ENCODE measurements at places on chromosomes 11 and 22. TPM values are rescaled to one million over a fixed set of nuclear protein-coding genes. Genes with fewer than 3 reads are reported as not detected.
A peak's percentile ranks its signal among the peaks of the same experiment; 100 is the strongest.

The DKK3 gene
- 78.5 TPM for total RNA-seq

The EIF3F gene
- 432 TPM for total RNA-seq

The PKDREJ gene
- total RNA-seq = 0.15 TPM

The NFRKB gene
- 57.1 TPM for total RNA-seq

The ACR gene
- 0.97 TPM for total RNA-seq

The TRIM29 gene
- 1,263 TPM for total RNA-seq

The OR52N4 gene
- total RNA-seq = not detected

The ZBED4 gene
- 11.6 TPM for total RNA-seq

The ZBTB16 gene
- total RNA-seq = 369 TPM

The GPR83 gene
- 0.29 TPM for total RNA-seq

The CSNK2A3 gene
- 0.97 TPM for total RNA-seq

The APOL1 gene
- total RNA-seq = 0.46 TPM

The TIGD3 gene
- total RNA-seq = 0.20 TPM

The TBX1 gene
- 4.6 TPM for total RNA-seq

The POU2F3 gene
- total RNA-seq = 112 TPM

DNA sequence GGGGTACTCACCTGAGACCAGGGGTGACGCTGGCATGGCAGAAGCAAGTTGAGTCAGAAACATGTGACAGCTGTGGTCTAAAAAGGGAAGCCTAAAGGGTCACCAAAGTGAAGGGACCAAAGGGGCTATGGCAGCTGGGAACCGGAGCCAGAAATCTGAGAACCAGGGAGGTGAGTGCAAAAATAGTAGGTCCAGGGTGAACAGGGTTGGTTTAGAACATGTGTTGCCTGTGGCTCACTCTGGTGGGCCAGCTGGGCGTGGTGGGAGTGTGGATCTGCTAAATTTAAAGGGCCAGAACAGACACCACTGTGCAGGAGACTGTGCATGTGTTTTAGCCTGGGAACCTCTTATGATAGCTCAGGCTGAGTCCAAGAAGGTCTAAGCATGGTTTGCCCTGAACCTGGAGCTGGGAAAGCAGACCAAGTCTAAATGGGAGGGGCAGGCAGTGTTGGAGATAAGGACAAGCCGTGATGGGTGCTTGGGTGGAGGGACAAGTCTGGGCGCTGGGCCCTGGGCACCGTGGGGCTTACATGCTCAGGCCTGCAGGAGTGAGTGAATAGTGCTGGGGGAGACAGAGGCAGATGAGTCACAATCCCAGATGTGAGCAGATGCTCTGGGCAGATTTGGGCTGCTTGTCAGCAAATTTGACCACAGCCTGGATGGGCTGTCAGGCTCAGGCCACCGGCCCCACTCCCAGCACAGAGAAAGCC, 41.4 kb upstream of the ZBED5 start:
- peak; percentile 94 for DNase-seq

DNA sequence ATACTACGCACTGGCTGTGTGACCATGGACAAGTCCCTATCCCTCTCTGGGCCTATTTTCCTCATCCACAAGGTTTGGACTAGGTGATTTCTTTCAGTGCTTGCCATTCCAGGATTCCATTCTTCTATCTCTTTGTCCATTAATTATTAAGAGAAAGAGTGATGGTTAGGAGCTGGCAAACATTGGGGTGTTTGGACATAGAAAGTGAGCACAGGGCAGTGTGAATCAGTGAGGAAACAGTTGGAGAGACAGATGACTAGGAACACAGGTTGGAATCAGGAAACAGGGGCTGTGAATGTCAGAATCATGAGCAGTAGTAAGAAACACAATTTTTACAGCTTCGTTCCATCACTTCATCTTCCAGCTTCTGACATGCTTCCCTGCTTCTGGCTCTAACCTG, 211.8 kb downstream of the INSC start:
- DNase-seq = no peak

DNA sequence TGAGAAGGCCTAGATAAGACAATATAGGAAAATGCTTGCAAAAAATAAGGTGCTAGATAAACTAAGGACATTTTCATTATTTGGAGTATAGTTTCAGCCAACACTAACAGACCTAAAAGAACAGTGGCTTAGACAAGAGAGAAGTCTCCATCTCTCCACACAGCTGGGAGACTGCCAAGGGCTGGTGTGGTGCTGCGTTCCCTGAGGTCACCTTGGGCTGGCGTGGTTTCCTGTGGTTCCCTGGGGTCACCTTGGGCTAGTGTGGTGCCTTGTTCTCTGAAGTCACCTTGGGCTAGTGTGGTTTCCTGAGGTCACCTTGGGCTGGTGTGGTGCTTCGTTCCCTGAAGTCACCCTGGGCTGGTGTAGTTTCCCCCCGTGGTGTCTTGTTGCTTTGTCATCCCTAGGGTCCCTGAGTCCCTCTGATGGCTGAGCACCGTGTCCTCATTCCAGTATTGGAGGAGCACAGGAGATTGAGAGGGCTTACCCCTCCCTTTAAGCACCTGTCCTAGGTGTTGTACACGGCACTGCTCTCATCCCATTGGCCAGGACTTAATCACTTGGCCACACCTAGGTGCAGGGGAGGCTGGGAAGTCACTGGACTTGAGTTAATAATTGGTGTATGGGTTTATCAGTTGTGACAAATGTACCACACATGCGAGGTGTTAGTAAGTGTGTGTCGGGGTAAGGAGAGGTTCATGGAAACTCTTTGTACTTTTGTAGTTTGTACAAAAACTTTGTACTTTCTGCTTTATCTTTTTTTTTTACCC, 14.9 kb downstream of the SAMM50 start:
- DNase-seq = peak; percentile 43

DNA sequence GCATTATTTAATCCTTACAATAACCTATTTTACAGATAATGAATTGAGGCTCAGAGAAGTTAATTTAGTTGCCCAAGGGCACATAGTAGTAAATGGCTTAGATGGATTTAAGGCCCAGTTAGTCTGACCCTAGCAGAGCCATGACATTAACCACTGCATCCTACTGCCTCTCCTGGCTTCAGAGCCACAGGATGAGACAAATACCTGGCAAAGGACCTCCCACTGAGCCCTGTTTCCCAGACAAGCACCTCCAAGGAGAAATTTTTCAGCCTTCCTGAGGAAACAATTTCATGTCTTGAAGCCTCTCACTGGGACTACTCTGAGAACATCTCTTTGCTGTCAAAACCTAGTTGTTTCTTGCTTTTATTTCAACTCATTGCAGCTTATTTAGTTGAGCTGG, 28.4 kb downstream of the IZUMO1R start:
- DNase-seq = no peak

- no peak for DNase-seq
Measured at GRCh38 chr11:33860926-33861325, 30.9 kb downstream of the LMO2 start.

DNA sequence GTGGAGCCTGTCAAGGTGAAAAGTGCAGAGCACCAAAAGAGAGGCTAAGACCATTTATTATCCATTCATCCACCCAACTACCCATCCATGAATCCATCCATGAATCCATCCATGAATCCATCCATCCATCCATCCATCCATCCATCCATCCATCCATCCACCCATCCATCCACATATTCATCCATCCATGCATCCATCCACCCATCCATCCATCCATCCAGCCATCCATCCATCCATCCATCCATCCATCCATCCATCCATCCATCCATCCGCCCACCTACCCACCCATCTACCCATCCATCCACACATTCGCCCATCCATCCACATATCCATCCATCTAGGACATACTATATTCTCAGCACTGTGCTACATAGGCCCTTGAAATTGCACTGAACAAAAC, 68.0 kb downstream of the SYN3 start:
- no peak for DNase-seq

- DNase-seq = no peak
Measured at GRCh38 chr11:26234451-26234850, 97.5 kb upstream of the ANO3 start.

GRCh38 chr11:118240999-118241763, 11.0 kb downstream of the MPZL3 start:
- no peak for DNase-seq

DNA sequence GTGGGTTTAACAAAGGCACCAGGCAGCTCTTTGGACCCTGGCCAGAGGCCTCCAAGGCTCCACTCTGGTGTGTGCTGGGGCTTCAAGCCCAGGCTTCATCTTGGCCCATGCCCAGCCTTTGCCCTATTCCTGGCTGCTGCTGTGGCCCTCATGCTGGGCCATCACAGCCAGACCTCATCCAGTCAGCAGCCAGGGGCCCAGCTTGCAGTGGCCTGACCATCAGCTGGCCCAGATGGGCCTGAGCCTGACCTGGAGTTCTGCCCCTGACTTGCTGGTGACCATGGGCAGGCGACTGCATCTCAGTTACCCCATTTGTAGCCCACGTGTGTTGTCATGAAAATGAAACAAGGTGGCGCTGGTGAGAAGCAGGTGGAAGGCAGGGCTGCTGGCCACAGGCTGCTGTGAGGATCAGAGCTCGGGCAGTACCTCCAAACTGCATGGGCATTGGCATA, 76.1 kb downstream of the MED15 start:
- DNase-seq = no peak

- no peak for DNase-seq
Measured at GRCh38 chr11:87150936-87151335, 113.2 kb downstream of the TMEM135 start.

GRCh38 chr11:44029977-44030911, 17.5 kb upstream of the ACCSL start:
- DNase-seq = peak; percentile 61

DNA sequence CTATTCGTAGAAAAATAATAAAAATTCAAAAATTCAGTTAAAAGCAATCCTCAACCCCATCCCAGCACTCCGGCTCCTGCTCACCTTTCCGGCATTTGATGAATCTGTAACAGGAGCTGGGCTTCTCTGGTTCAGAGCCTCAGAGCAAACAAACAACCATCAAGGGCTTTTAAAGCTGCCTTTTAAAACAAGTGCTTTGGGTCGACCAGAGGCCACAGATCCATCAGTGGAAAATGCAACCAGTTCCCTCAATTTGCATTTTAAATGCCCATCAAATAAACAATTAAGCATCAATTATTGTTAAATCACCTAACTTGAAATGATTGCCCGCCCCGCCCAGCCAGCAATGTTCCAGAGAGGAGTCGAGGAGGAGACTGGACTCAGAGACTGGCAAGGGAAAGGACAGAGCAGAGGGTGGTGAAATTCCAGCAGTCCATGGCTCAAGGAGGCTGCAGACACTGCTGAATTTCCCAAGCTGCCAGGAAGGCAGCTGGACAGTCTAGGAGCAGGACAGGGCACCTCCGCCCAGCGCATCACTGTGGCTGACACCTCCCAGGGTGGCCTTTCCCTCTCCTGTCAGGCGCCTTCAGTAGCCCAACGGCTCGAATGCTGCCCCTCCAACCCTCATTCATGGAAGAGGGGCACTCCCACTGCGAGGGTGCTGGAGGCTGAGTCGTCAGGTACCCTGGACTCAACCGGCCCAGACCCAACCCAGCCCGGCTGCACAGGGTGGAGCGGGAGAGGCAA, 7.5 kb downstream of the FXYD6 start:
- no peak for DNase-seq

GRCh38 chr22:20994128-20994901, 7.6 kb downstream of the THAP7 start:
- no peak for DNase-seq

GRCh38 chr11:105000797-105001196, 22.2 kb downstream of the CASP5 start:
- no peak for DNase-seq

GRCh38 chr11:47215366-47215910, 664 bp downstream of the DDB2 start:
- DNase-seq = no peak

- DNase-seq = peak; percentile 76
Measured at GRCh38 chr11:8251616-8252295, 11.9 kb downstream of the LMO1 start.

- peak; percentile 37 for DNase-seq
Measured at GRCh38 chr11:65613091-65613928, 711 bp downstream of the MAP3K11 start.

GRCh38 chr22:36461665-36462649, 19.5 kb downstream of the TXN2 start:
- DNase-seq = peak; percentile 87

DNA sequence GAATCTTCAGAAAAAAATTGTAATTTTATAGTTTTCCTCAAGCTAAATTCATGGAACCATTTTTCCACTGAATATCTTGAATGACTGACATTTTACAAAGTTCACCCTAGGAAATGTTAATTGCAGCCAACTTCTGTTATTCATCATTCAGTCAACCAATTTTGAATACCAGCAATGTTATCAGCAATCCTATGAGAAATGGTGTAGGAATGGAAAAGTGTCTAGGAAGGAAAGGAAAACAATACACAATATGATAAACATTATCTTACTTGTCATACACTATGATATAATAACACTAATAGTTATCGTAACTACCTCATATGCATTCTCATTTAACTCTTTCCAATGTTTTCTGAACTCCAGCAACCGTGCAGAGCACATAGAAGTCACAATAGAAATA, 790.5 kb upstream of the LRRC4C start:
- DNase-seq = no peak

DNA sequence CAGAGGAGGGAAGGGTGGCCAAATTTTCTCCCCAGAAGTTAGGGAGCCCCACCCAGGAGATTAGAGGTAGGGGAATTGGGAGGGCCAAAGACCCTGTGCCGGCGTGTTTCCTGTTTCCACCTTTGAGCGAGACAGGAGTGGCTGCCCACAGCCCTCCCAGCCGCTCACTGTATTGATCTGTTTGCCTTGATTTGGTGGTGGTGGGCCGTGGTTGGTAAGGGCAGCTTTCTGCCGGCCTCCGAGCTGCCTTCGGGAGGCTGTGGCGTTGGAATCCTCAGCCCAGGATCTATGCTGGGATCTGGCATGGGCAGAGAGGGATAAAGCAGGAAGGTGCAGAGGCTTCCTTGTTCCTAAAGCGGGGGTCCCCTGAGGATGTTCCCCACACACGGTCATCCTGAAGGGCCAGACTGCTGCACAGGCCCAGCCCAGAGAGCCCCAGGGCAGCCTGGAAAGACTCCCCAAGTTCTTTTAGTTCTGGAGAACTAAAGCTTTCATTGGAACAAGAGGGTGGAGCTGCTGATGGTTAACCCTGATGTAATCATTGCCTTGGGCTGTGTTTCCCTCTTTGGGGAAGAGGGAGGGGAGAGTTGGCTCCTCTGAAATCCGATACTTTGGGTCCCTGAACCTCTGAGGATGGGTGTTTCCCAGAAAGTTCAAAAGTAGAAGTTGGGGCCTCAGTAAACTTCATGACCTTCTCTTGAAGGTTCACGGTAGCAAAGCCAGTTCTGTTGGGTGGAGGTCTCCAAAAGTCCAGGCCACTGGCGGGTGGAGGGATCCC, 7.2 kb downstream of the FAM83F start:
- DNase-seq = no peak

DNA sequence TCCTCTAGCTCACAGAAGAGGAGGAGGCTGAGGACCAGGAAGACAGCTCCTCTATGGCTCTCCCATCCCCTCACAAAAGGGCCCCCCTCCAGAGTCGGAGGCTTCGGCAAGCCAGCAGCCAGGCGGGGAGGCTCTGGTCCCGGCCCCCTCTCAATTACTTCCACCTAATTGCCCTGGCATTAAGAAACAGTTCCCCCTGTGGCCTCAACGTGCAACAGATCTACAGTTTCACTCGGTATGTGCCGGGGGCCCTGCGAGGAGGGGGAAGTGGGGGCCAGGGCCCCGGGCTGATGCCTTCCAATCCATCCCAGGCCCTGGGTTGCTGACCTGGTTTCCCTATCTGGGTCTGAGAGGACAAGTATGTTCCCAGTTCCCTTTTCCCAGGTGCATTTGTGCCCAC, 7.9 kb downstream of the FOXR1 start:
- no peak for DNase-seq

GRCh38 chr11:120335556-120335907, 681 bp upstream of the ARHGEF12 start:
- DNase-seq = no peak

GRCh38 chr11:124961972-124962609, 8.1 kb downstream of the CCDC15 start:
- DNase-seq = no peak

All from lower leg skin (tissue), 4 donors.